ENCODE measurements at places on chromosomes 11 and 22.

- DNase-seq = no peak
Observed at GRCh38 chr11:34552270-34552669, 38.7 kb upstream of the ELF5 start.

GRCh38 chr11:93766504-93766903 lies 17.6 kb upstream of the MED17 start:
- no peak for DNase-seq

- no peak for DNase-seq
Observed at GRCh38 chr22:40279017-40279416, 67.3 kb upstream of the ADSL start.

- DNase-seq = no peak
Observed at GRCh38 chr11:128981254-128981653, 38.6 kb upstream of the TP53AIP1 start.

DNA sequence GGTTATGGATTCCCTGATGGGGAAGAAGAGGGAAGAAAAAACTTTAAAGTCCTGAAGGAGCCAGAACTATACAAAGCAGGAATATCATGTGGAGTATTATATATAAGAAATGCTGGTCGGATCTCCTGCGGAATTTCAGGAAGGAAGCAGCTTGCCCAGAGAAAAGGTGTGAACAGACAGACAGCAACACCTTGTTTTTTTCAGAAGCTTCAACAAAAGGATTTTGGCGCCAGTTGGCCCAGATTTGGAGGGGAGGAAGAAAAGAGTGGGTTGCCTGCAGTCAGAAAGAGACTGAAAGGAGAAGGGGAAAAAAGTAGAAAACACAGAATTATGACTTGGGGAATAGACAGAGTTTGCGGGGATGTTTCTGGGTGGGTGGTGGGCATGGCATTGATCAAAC lies 45.2 kb downstream of the SEZ6L start:
- no peak for DNase-seq

- DNase-seq = no peak
Observed at GRCh38 chr11:116055064-116055463, 550.8 kb upstream of the CADM1 start.

DNA sequence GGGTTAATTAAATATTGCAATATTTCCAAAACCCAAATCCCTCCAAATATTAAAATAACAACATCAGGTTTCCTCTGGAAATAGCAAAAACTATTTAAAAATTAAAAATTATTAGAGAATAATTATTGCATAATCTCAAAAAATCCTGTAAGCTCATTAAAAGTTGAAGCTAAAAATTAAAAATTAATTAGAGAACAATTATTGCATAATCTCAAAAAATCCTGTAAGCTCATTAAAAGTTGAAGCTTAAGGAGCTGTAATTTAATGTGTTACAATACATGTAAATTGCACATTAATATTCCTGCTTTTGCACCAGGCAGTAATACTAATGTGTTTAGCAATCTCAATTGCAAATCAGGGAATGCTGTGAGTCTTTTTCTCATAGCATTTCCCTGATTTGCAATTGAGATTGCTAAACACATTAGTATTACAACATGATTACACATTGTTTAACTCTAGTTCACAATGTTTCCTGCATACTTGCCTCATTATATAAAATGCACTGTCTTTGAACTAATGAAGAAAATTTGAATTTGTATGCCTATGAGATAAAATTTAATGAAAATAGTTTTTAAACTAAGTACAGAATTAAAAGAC lies 247.7 kb downstream of the GUCY1A2 start:
- DNase-seq = no peak

- no peak for DNase-seq
Observed at GRCh38 chr11:113888848-113889247, 13.5 kb upstream of the USP28 start.

DNA sequence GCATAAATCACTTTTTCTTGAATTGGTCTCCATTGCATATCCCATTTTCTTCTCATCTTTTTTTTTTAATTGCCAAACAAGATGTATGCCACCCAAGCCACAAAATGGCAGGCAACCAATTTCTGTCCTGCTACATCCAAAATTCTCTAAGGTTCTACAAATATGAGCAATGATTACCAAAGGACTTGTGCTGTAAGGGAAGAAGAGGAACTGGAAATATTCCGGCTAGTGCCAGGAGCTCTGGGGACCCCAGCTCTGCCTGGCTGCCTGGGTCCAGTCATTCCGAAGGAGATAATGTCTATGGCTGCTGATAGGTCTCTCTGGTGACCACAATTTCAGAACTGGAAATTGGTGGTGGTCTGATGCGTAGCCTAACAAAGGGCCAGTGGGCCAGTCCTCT lies 17.1 kb upstream of the SNX32 start:
- no peak for DNase-seq

- DNase-seq = no peak
Observed at GRCh38 chr11:130408401-130408890, 20.0 kb downstream of the ADAMTS8 start.

GRCh38 chr11:73645972-73646631 lies at the start of gene PLEKHB1:
Gene PLEKHB1, plus strand, starts transcription at chr11:73646581. Its CDS starts 28 bp downstream, at chr11:73646609.
- DNase-seq = no peak

All from stimulated activated CD8-positive, alpha-beta memory T cell treated with anti-CD3 and anti-CD28 coated beads, Interleukin-7, amount 100 ng/mL, for 1 hour (primary cell).